ENCODE measurements at places on chromosomes 13 and 19.

GRCh38 chr13:97043302-97043701, 49.0 kb upstream of the OXGR1 start:
- DNase-seq, result no peak

DNA sequence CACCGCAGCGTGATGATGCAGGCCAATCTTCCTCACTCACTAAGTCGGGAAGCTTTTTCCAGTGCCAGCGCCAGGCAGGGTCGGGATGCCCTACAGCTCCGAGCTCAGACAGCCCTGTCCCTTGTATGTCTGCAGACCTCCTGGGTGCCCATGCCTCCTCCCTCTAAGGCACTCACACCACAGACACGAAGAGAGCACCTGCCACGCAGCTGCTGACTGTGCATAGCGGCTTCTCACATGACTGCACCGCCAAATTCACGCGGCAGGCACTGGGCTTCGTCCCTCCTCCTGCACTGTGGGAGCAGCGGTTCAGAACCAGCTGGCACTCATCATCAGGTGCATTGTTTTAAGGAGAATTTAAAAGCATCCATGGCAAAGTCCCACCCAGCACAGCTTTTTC, 88.1 kb downstream of the SLC7A1 start:
- DNase-seq, result no peak

GRCh38 chr19:35909684-35910035, 1.6 kb upstream of the TYROBP start:
- DNase-seq, result no peak

GRCh38 chr13:76148926-76149325, 512.8 kb downstream of the LMO7 start:
- DNase-seq, result no peak

- peak; percentile 94 for DNase-seq
Measured at GRCh38 chr19:12933287-12934072, at the start of gene FARSA. Gene FARSA (minus strand): TSS chr19:12933711. CDS start chr19:12933696, 15 bp downstream.

GRCh38 chr13:50376895-50377575, 361.8 kb downstream of the KCNRG start:
- no peak for DNase-seq

DNA sequence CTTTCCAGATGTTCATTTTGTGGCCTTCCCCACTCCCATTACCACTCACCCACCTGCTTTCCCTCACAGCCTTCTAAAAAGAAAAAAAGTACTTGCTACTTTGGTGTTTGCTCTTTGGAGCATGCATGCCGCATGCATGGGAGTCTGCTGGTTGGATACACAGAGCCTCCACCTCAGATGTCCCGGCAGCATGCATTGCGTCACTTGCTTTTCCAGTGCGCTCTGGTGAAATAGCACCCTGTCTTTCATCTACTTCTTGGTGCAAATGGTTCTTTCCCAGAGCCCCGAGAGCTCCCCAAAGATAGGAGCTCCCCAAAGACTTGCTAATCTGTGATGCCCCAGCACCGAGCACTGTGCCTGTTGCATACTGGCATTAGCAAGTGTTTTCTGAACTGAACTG, 333.2 kb upstream of the ZNF507 start:
- DNase-seq, result no peak

DNA sequence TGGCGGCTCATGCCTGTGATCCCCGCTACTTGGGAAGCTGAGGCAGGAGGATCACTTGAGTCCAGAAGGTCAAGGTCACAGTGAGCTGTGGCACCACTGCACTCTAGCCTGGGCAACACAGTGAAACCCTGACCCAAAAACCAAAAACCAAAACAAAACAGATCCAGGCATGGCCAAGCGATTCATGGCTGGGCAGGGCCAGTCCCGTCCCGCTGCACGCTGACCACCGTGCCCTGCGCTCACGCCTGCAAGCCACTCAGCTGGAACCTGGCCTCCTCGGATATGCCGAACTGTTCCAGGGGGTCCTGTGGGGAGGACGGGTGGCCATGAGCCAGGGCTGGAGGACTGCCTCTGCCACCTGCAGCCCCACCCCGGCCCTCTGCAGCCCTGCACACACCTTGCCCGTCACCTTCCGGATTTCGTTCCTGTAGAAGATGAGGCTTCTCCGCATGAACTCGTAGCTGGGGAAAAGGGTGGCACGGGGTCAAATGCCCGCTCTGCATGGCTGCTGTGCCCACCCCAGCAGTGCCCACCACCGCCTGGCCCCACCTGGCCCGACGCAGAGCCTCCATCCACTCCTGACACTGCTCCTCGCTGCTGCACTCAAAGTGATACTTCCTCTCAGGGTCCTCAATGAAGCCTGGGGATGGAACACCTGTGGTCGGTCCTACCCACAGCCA, 2.4 kb downstream of the PLEKHJ1 start:
- DNase-seq, result no peak

All from hepatic stellate cell (primary cell).